ENCODE measurements at places on chromosomes 3 and 15. TPM values are rescaled to one million over a fixed set of nuclear protein-coding genes. Genes with fewer than 3 reads are reported as not detected.

B3GNT5 gene
- 5.5 TPM for total RNA-seq

LIPC gene
- total RNA-seq = 1.5 TPM

UPK1B gene
- total RNA-seq = 0.40 TPM

SLC27A2 gene
- not detected for total RNA-seq

UROC1 gene
- not detected for total RNA-seq

PARP14 gene
- 49.3 TPM for total RNA-seq

SCN11A gene
- total RNA-seq = 0.13 TPM

SERINC4 gene
- total RNA-seq = under 0.01 TPM

CPEB1 gene
- total RNA-seq = 11.8 TPM

ISLR2 gene
- not detected for total RNA-seq

SAMD7 gene
- total RNA-seq = not detected

ERICH6 gene
- total RNA-seq = 0.06 TPM

ZNF774 gene
- 2.8 TPM for total RNA-seq

GPR171 gene
- total RNA-seq = not detected

ZNF197 gene
- total RNA-seq = 17.0 TPM

RBPMS2 gene
- total RNA-seq = under 0.01 TPM
